ENCODE measurements at places on chromosomes 2 and 18.

DNA sequence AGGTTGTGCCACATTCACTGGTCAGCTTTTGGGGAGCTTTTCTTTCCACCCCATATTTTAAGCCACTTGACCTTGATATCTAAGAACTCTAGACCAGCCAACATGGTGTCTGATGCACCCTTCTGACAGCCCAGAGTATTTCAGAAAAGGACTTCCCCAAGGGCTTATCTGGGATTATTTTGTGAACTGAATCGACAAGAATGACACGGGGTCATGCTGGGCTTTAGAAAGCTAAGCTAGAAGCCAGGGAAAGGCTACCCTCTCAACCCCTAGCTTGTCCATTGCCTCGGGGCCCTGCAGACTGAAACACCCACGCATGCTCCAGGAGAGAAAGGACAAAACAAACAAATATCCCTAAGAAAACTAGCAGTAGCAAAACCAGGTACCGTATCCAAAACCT, 16.0 kb downstream of the SLC4A5 start:
- H3K27me3 ChIP-seq, result no peaks in the 10 kb centered on the region
- H3K36me3 ChIP-seq, result no peaks in the 10 kb centered on the region
- no peak overlapping the region for H3K27ac ChIP-seq
- no peaks in the 10 kb centered on the region for H3K4me1 ChIP-seq
- no peak for DNase-seq
- no peak overlapping the region for H3K4me3 ChIP-seq

DNA sequence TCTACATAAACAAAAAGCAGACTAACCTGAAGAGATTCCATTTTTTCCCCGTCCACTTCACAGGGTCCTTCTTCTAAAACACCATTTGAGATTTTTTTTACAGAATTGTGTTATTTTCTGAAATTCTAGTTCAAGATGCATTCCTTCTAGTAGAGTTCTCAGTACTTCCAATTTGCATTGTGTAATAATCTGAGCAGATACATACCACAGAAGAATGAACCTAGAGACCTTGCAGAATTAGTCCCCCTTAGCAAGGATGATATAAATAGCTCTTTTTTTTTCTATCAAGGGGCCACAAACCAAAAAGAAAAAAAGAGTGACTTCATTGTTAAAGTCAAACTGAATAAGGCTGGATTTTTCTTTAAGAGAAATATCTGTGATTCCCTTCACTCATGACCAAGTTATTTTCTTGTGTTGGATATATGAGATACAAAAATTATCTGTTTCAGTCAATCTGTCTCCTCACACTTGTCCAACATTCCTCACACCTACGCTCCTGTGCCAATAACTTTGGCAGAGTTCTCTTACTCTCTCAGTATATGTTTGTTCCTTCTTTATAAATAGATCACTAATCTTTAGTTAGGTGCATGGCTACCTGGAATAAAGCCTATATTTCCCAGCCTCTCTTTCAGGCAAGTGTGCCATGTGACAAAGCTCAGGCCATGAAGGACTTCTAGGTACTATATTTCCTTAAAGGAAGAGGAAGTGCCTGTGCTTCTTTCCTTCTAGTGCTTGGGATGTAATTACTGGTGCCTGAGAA, 183.5 kb downstream of the ZNF385B start:
- no peak overlapping the region for H3K4me3 ChIP-seq
- no peaks in the 10 kb centered on the region for H3K36me3 ChIP-seq
- no peaks in the 10 kb centered on the region for H3K27me3 ChIP-seq
- no peak for DNase-seq

GRCh38 chr18:26869640-26870039, 4.1 kb upstream of the AQP4 start:
- no peak overlapping the region for H3K4me3 ChIP-seq
- no peak overlapping the region for H3K27ac ChIP-seq
- H3K4me1 ChIP-seq, result no peaks in the 10 kb centered on the region
- no peak for DNase-seq

DNA sequence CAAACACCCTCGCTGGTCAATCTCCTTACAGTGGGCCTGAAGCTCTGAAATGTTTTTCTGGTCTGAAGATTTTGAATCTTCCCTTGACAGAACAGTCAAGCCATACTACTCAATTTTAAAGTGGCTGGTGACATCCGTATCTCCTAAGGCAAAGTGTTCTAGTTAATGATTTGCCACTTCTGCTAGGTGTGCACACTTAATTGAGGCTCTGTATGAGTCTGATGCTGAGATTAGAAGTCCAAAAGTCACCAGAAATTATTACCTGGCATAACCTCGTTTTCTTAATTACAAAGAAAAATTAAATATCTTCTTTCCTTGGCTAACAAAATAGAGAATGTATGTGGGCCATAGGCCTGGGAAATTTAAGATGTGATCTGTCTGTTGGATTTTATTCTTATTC, 104.1 kb downstream of the DPP10 start:
- no peak for DNase-seq
- H3K27ac ChIP-seq, result no peak overlapping the region
- H3K36me3 ChIP-seq, result no peaks in the 10 kb centered on the region
- no peaks in the 10 kb centered on the region for H3K27me3 ChIP-seq

- no peaks in the 10 kb centered on the region for H3K36me3 ChIP-seq
- H3K4me1 ChIP-seq, result peaks cover 28% of the 10 kb centered on the region
- no peak within 1 kb of the TSS for H3K27ac ChIP-seq
- no peak for DNase-seq
- H3K4me3 ChIP-seq, result peak within 1 kb of the TSS; percentile 59
Measured at GRCh38 chr18:79797518-79798345, at the start of gene KCNG2. Gene KCNG2, plus strand, starts transcription at chr18:79797938. Its CDS starts 65,730 bp downstream, at chr18:79863668.

DNA sequence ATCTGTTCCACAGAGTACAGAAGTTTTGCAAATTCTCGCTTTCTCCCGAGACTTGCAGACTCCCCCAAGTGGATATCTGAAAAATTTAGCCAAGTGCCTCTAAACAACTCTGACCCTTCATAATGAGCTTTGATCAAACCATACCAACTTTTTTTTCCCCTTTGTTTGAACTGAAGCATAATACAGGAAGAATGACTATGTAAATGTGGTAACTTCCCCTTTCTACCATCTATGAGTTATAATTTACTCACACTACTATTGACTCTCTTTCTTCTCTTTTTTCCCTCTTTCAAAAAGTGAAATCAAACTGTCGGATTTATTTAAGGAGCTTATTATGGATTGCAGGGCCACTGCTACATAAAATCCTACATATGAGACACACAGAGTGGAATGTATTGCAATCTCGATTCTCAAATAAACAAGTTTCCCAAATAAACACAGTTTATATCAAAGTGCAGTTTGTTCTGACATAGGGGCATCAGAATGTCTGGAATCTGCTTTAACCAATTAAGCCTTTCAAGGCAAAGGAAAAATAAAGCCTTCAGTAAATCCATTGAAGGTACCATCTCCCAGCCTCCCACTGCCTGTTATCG, 1.4 kb upstream of the ZNF804A start:
- peak overlapping the region; percentile 56 for H3K4me3 ChIP-seq
- no peaks in the 10 kb centered on the region for H3K36me3 ChIP-seq
- H3K27me3 ChIP-seq, result peaks cover 5% of the 10 kb centered on the region
- peaks cover 8% of the 10 kb centered on the region for H3K4me1 ChIP-seq
- H3K27ac ChIP-seq, result peak overlapping the region; percentile 69

GRCh38 chr18:31510319-31510718, 12.3 kb downstream of the DSG2 start:
- no peak for DNase-seq
- no peaks in the 10 kb centered on the region for H3K27me3 ChIP-seq
- H3K4me3 ChIP-seq, result no peak overlapping the region
- H3K4me1 ChIP-seq, result peaks cover 22% of the 10 kb centered on the region
- H3K36me3 ChIP-seq, result no peaks in the 10 kb centered on the region

DNA sequence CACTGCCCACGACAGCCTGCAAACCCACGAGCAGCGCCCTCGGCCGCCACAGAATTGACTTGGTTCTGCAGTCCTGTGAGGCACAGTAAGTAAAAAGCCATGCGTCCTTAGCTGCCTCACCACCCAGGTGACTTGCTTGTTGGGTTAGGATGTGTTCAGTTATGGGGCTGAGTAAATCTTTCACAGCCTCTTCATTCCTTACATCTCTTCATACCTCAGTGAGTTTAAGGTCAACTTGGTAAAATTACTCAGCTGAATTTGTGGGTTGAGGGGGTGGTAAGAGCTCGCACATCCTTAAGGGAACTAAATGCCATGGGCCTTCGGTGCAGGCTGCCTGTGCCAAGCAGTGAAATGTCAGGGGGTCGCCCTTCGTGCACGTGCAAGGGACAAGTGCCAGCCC, 165.2 kb upstream of the ALKAL2 start:
- H3K36me3 ChIP-seq, result no peaks in the 10 kb centered on the region
- no peak for DNase-seq
- H3K4me3 ChIP-seq, result no peak overlapping the region
- no peaks in the 10 kb centered on the region for H3K4me1 ChIP-seq
- no peaks in the 10 kb centered on the region for H3K27me3 ChIP-seq
- no peak overlapping the region for H3K27ac ChIP-seq

DNA sequence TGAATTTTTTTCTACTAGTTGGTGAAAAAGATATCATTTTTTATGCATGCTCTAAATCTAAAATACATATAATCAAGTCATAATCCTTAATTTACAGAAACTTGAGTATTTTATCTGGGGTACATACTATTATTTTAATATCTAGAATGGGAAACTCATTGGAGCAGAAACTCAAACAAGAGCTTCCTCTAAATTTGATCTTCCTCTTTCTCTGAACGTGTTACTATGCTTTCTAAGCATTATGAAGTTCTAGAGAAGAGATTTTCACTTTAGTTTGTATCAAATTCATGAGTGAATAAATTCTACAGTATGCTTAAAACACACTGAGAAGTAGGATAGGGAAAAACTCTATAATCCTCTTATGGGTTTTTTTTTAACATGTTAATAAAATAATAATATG, 20.6 kb upstream of the SLC38A11 start:
- H3K27ac ChIP-seq, result no peak overlapping the region
- H3K4me3 ChIP-seq, result no peak overlapping the region
- DNase-seq, result no peak
- H3K4me1 ChIP-seq, result peaks cover 10% of the 10 kb centered on the region

- no peaks in the 10 kb centered on the region for H3K27me3 ChIP-seq
- no peak overlapping the region for H3K4me3 ChIP-seq
- no peak overlapping the region for H3K27ac ChIP-seq
- DNase-seq, result no peak
Measured at GRCh38 chr18:29361843-29362242, 1184.9 kb upstream of the CDH2 start.

DNA sequence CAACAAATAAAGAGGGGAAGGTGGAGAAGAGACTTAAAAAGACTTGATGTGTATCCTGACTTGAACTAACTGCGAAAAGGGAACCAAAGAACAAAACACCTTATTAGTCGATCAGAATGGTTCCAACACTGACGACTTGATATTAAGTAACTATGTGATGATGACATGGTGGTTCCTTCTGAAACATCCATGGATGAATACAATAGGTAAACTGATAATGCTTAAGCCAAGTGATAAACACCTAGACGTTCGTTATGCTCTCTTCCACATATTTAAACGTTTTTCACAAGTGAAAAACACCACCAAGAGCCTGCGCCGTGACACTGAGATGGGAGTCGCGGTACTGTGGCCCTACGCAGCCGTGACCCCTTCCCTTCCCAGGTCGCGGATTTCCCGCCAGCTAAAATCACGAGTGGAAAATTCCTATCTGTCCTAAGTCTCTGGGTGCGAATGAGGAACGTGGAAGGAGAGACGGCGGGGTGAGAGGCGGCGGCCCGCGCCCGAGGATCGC, 797 bp downstream of the TTC32 start:
- H3K36me3 ChIP-seq, result no peaks in the 10 kb centered on the region
- H3K4me1 ChIP-seq, result peaks cover 57% of the 10 kb centered on the region
- no peaks in the 10 kb centered on the region for H3K27me3 ChIP-seq
- peak overlapping the region; percentile 99 for H3K27ac ChIP-seq
- no peak for DNase-seq

DNA sequence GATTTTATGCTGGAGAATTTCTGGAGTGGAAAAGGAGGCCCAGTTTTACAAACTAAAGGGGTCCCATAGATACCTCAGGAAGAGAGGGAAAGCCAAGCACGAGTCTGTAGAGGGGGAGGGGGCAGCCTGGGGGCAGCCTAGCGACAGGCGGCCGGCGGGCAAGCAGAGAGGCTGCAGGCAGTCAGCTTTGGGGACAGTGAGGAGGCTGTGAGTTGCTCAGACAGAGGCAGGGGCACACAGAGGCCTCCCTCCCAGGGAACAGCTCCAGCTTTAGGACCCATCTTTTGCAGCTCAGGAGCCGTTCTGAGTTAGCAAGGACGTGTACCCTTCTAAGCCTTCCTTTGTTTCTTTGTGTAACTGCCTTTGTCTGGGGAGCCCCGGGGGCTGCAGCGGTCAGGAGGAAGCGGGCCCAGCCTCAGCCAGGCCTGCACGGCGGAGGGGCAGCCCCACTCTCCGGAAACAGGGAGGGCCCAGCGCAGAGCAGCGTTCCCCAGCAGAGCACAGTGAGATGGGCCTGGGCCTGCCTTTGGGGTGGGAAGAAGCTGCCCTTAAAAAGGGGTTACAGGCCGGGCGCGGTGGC, 41.1 kb upstream of the RALBP1 start:
- H3K4me3 ChIP-seq, result no peak overlapping the region
- H3K36me3 ChIP-seq, result no peaks in the 10 kb centered on the region
- H3K4me1 ChIP-seq, result peaks cover 37% of the 10 kb centered on the region
- no peak for DNase-seq

- H3K36me3 ChIP-seq, result no peaks in the 10 kb centered on the region
- peaks cover 83% of the 10 kb centered on the region for H3K4me1 ChIP-seq
- H3K4me3 ChIP-seq, result no peak overlapping the region
- no peaks in the 10 kb centered on the region for H3K27me3 ChIP-seq
- H3K27ac ChIP-seq, result no peak overlapping the region
- DNase-seq, result no peak
Measured at GRCh38 chr18:74276609-74277008, 15.2 kb downstream of the CYB5A start.

GRCh38 chr2:239593455-239593854, 192.6 kb upstream of the HDAC4 start:
- H3K27me3 ChIP-seq, result no peaks in the 10 kb centered on the region
- no peak for DNase-seq
- H3K4me3 ChIP-seq, result no peak overlapping the region
- H3K4me1 ChIP-seq, result no peaks in the 10 kb centered on the region
- H3K36me3 ChIP-seq, result no peaks in the 10 kb centered on the region
- H3K27ac ChIP-seq, result no peak overlapping the region

- no peaks in the 10 kb centered on the region for H3K36me3 ChIP-seq
- DNase-seq, result no peak
- H3K27ac ChIP-seq, result no peak overlapping the region
Measured at GRCh38 chr2:173431191-173431590, 76.5 kb downstream of the CDCA7 start.

GRCh38 chr2:204763974-204764703, 218.9 kb downstream of the PARD3B start:
- no peaks in the 10 kb centered on the region for H3K36me3 ChIP-seq
- DNase-seq, result no peak
- no peak overlapping the region for H3K4me3 ChIP-seq

- no peak overlapping the region for H3K4me3 ChIP-seq
- no peaks in the 10 kb centered on the region for H3K4me1 ChIP-seq
- H3K27me3 ChIP-seq, result no peaks in the 10 kb centered on the region
- no peak overlapping the region for H3K27ac ChIP-seq
Measured at GRCh38 chr18:29531746-29532145, 1354.8 kb upstream of the CDH2 start.

All from esophagus squamous epithelium (tissue), 5 donors.